GM12864 (cell line): ENCODE measurements at places on chromosomes 4 and X.

GRCh38 chr4:82124932-82125786, 248.6 kb downstream of the HNRNPD start:
- no peak for DNase-seq

GRCh38 chrX:2484256-2484655, 16.5 kb downstream of the DHRSX start:
- no peak for DNase-seq

DNA sequence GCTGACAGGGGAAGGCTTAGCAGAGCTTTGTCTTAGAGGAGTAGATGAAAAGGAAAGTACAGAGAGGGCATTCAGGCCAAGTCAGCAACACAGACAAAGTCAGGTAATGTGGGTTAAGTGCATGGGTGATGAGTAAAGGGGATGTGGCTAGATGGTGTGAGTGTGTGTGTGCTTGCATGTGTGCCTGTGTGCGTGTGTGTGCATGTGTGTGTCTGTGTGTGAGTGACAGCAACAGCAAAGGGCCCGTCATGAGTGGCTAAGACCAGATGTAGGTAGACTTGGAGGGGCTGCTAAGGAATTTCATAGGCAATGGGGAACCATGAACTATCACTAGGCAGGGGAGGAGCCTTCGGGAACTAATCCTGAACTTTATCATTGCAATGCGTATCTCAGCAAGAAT, 2.2 kb upstream of the GPR78 start:
- no peak for DNase-seq

GRCh38 chrX:49276671-49277534, 7.3 kb downstream of the PPP1R3F start:
- DNase-seq, result no peak

- no peak for DNase-seq
Observed at GRCh38 chr4:74671080-74671698, 123.1 kb downstream of the BTC start.

GRCh38 chr4:69713593-69713992, 46.8 kb downstream of the SULT1B1 start:
- DNase-seq, result no peak

GRCh38 chr4:140102421-140102820, 51.6 kb downstream of the MAML3 start:
- no peak for DNase-seq

- DNase-seq, result no peak
Observed at GRCh38 chrX:104316739-104317138, 62.0 kb upstream of the ESX1 start.

- no peak for DNase-seq
Observed at GRCh38 chr4:80613470-80613869, 277.9 kb downstream of the CFAP299 start.

DNA sequence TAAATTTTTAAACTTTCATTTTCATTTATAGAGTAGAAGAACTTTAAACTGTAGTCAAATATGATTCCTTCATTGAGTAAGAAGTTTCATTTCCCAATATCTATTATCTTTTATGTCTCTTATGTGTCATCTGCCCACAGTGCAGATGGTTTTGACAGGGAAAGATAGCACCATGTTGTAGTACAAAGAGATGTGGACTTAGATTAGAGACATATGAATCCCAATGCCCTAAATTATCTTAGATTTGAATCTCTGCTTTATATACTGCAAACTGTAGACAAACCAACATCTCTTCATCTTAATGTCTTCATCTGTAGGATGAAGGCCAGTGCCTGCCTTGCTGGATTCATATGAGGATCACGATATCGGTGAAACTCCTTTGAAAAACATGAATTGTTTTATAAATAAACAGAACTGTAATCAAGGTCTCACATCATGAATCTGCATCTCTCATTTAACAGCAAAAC, 217.5 kb downstream of the BANK1 start:
- no peak for DNase-seq

- DNase-seq, result no peak
Observed at GRCh38 chr4:123640271-123640670, 243.7 kb downstream of the SPRY1 start.

- DNase-seq, result no peak
Observed at GRCh38 chr4:26806331-26806730, 54.3 kb upstream of the STIM2 start.

GRCh38 chrX:21295246-21295820, 78.9 kb upstream of the CNKSR2 start:
- DNase-seq, result no peak

- DNase-seq, result no peak
Observed at GRCh38 chrX:47247999-47248320, 15.2 kb downstream of the USP11 start.

DNA sequence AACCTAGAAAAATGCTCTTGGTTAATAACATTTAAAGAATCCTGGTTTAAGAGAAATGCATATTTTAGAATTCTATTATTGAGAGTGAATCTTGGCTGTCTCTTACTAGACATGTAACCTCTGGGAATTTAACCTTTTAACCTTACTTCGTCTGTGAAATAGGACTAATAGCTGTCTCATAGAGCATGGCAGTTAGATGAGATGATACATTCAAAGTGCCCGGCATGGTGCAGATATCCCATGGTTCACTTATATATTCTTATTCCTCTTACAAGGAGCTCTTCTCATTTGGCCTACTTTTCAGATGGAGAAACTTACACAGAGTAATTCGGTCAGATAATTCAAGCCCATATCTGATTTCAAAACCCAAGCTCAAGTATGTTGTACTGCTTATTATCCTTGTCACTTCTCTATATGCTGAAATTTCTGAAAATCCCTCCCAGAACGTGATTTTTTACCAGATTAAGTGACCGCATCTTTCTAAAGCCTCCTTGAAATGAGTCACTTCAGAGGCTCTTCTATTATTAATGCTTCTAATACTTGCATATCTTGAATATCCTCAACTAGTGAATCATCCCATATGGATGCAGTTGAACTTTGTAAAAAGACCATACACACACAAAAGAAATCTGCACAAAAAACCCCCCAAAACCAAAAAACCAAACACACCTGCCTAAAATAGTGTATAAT, 4.9 kb downstream of the CDKN2AIP start:
- no peak for DNase-seq

GRCh38 chr4:135267148-135267865, 1065.7 kb upstream of the PABPC4L start:
- no peak for DNase-seq

DNA sequence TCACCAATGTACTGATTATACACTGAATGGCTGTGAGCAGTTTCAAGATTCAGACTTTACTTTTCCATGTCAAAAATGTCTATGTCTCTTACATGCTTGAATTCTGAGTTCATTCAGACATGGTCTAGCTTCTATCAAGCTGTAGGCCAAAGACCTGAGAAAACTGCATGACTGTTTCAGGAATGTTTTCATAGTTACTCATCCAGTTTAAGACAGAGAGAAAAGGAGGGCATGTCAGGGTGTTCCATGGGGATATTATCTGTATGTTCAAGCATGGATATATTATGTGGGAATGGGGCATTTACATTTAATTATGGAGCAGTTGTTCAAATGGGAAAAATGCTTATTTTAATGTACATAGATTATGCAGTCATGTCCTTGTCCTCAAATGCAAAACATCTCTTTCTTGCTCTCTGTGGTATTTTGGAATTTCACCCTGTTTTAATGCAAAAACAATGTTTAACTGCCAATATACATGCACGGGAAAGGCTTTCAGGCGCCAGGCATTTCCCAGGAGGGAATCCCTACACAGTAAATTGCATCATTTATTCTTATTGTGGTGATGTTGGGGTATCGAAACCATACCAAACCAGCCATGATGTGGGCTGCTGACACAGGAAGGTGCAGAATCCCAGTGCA, 429.1 kb upstream of the INTU start:
- no peak for DNase-seq

DNA sequence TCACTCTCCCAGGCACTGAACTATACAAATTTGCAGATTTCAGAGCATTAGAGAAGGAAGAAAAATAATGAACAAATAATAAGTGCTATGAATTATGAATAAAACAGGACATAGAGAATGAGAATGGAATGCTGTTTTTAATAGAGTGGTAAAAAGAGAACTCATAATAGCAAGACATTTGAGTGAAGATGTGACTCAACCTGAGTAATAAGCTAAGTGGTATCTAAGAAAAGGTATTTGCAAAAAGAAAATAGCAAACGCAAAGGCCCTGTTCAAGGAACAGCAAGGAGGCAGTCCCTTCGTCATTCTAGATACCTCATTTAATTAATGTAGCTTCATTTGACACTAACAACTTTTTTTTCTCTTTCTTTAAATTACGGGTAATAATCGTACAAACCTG, 1910.0 kb upstream of the TENM3 start:
- DNase-seq, result no peak

GRCh38 chrX:140503714-140504351, 1.0 kb downstream of the SOX3 start:
- DNase-seq, result no peak

GRCh38 chrX:153981771-153982533, 9.4 kb downstream of the TMEM187 start:
- DNase-seq, result no peak

DNA sequence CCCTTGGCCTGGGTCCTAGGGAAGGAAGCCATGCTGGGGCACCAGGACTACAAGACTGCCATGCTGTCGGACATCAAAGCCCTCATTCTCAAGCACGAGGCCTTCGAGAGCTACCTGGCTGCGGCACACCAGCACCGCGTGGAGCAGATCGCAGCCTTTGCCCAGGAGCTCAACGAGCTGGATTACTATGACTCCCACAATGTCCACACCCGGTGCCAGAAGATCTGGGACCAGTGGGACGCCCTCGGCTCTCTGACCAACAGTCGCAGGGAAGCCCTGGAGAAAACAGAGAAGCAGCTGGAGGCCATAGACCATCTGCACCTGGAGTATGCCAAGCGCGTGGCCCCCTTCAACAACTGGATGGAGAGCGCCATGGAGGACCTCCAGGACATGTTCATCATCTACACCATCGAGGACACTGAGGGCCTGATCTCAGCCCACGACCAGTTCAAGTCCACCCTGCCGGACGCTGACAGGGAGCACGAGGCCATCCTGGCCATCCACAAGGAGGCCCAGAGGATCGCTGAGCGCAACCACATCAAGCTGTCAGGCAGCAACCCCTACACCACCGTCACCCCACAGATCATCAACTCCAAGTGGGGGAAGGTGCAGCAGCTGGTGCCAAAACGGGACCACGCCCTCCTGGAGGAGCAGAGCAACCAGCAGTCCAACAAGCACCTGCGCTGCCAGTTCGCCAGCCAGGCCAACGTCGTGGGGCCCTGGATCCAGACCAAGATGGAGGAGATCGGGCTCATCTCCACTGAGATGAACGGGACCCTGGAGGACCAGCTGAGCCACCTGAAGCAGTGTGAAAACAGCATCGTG, 487.0 kb downstream of the TRAM1L1 start:
- DNase-seq, result no peak

GRCh38 chrX:352181-352580, 33.6 kb upstream of the GTPBP6 start:
- DNase-seq, result no peak
